GM18507 (cell line): ENCODE measurements at places on chromosomes 11 and 22.

- no peak for DNase-seq
Observed at GRCh38 chr11:75826461-75827230, 11.6 kb downstream of the UVRAG start.

GRCh38 chr22:31870890-31871289, 73.4 kb upstream of the YWHAH start:
- no peak for DNase-seq

GRCh38 chr11:126507646-126508045, 152.2 kb downstream of the ST3GAL4 start:
- no peak for DNase-seq

- no peak for DNase-seq
Observed at GRCh38 chr11:83464160-83464944, 178.2 kb upstream of the CCDC90B start.

GRCh38 chr11:111324277-111324720, 26.0 kb downstream of the POU2AF3 start:
- no peak for DNase-seq

- DNase-seq = no peak
Observed at GRCh38 chr11:69865707-69866106, 46.5 kb upstream of the FGF3 start.

DNA sequence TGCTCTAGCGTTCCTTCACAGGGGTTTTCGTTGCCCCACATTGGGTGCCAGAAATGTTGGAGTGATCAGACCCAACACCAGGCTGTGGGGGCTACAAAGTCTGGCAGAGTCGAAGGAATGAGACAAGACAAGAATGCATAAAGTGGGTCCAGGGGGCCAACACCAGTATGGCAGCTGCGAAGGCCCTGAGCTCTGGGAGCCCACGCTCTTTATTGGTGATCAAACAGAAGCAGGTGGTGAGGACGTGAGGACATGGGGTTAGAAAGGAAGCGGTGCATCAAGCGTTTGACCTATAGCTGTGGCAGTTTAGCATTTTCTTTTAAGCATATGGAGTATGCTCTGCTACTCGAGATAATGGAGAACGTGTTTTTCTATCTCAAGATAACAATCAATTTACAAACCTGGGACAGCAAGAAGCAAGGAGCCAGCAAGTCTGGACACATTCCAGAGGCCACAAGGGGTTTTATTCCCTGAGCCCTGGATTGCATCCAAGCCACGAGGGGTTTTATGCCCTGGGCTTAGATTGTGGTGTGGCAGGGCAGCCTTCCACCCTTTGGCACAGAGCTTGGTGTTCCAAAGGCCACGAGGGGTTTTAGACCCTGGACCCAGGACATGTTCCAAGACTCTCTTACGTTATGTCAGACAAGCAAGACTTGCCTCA, 3.9 kb upstream of the DNAJB13 start:
- no peak for DNase-seq

DNA sequence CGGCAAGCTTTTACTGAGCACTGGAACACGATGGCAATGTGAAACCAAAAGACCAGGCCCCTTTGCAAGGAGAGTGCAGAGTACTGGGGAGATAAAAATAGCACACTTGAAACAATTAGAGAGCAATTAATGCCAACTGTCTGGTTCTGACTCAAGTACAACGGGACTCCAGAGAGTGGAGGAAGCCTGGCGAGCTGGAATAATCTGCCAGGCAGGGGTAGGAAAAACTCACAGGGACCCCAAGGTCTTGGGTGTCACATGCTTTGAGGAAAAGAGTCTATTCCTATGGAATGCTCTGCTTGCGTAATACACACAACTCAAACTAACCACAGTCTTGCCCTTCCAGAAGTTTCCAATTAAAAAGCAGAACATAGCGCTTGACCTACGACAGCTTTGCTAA, 113.0 kb upstream of the CLMP start:
- DNase-seq = no peak

- DNase-seq = no peak
Observed at GRCh38 chr11:57155400-57155799, 26.4 kb upstream of the LRRC55 start.

GRCh38 chr11:12818333-12819015, 144.3 kb downstream of the TEAD1 start:
- no peak for DNase-seq

DNA sequence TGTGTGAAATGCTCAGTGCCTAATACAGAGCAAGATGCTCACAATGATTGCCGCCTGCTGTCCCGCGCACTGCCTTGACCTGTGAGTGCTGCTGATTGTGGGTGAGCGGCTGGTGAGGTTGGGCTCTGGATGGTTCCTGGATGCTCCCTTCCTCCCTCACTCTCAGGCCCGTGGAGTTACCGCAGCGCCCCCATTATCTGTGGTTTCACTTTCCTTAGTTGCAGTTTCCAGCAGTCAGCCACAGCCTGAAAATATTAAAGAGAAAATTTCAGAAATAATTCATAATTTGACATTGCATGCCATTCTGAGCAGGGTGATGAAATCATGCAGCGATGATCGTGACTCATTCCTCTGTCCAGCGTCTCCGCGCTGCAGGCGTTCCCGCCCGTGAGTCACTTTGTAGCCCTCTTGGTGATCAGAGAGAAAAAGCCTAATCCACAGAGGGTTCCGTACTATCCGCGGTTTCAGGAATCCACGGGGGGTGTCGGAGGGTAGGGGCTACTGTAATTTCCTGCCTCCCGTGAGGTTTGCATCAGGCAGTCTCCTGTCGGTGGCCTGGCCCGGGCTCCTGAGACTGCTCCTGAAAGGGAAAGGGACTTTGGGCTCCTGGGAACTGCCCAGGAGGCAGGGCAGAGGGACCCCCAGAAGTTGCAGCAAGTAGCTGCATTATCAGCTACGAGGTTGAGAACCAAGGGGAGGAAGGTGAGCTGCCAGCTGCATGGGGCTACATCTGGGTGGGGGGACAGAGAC, 10.6 kb downstream of the RPL3 start:
- DNase-seq = no peak

DNA sequence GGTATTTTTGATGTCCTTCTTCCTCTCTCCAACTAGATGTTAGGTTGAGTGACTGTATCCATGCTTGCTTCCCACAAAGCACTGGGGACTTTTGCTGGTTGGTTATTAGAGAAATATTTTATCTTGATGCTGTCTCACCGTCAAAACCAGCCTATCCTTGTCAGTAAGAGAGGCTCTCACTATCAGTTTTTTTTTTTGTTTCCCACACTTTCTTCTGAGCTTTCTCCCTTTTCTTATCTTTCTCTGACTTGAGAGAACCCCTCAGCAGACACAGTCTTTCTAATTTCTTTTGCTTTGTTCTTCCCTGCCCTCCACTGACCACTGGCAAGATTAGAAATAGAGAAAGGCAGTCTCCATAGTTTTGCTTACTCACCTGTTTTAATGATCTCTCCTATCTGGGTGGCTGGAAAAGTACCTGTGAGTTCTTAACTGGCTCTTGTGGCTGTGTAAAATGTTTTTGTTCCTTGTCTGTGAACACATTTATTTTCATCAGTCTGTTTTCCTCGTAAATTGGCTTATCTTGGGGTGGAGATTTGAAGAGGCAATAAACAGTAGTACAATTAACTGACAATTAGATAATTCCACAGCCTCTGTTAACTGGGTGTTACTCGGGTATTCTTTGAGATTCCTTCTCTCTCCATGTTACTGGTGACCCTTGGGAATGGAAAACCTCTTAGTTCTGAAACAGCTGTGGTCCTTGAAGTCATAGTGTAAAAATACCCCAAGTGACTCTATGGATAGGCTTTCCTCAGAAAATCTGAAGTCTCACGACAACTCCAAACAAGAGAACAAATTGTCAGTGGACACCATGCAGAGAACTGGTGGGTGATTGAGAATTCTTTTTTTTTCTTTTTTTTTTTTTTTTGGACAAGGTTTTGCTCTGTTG, at the start of gene NXPE1:
TSS of gene NXPE1 (minus strand) at position 457 of the 886 bp plus-strand sequence. CDS start 8,680 bp downstream, outside the sequence.
- no peak for DNase-seq
